Renal cortical epithelial cell (primary cell): ENCODE measurements at places on chromosomes 11 and 22. TPM values are rescaled to one million over a fixed set of nuclear protein-coding genes. Genes with fewer than 3 reads are reported as not detected.

Gene KCNK4
- not detected in 2 replicates for total RNA-seq

- DNase-seq, result peak; percentile 58
These were observed 76.0 kb upstream of the WNT7B start for GRCh38 chr22:46052801-46053562.

GRCh38 chr11:92550871-92551270 lies 326.3 kb downstream of the FAT3 start:
- DNase-seq, result no peak

Gene IFITM1
- total RNA-seq, result 7.6 and 53.5 TPM in 2 replicates

GRCh38 chr11:680476-680875 lies 14.5 kb downstream of the DEAF1 start:
- DNase-seq, result no peak

Gene RFPL2
- 0.10 TPM in 1 of 2 replicates, not detected in the other for total RNA-seq

DNA sequence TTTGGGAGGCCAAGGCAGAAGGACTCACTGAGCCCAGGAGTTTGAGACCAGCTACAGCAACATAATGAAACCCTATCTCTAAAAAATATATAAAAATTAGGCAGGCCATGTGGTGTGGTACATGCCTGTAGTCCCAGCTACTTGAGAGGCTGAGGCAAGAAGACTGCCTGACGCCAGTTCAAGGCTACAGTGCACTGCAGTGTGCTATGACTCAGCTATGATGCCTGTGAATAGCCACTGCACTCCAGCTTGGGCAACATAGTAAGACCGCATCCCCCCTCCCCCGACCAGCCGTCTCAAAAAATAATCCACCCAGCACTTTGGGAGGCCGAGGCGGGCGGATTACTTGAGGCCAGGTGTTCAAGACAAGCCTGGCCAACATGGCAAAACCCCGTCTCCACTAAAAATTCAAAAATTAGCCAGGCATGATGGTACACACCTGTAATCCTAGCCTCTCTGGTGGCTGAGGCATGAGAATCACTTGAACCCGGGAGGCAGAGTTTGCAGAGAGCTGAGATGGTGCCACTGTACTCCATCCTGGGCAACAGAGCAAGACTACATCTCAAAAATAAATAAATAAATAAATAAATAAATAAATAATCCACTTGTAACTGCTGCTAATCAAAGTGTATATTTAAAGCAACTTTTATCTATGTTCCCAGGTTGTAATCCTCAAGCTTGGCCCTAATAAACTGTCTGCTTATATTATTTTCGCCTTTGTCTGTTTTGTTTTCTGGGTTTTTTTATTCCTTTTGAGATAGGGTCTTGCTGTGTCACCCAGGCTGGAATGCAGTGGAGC lies 7.8 kb downstream of the HPS5 start:
- peak; percentile 37 for DNase-seq

DNA sequence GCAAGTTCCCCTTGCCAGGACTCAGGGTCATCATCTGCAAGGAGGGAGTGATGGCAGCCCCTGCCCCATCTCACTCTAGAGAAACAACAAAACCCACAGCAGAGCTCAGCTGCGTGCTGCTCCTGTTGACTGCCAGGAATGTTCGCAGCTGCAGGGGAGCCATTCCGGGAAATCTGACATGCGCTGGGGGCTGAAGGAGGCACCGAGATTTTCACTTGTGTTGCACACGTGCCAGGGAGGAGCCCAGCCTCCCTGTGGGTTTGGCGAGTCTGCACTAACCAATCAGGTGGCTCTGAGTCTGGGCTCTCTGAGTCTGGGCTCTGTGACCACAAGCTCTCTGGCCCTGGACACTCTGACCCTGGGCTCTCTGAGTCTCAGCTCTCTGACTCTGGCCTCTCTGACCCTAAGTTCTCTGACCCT lies 10.5 kb downstream of the FGF3 start:
- DNase-seq, result peak; percentile 15

Gene C11orf52
- total RNA-seq, result 9.2 and 15.3 TPM in 2 replicates

DNA sequence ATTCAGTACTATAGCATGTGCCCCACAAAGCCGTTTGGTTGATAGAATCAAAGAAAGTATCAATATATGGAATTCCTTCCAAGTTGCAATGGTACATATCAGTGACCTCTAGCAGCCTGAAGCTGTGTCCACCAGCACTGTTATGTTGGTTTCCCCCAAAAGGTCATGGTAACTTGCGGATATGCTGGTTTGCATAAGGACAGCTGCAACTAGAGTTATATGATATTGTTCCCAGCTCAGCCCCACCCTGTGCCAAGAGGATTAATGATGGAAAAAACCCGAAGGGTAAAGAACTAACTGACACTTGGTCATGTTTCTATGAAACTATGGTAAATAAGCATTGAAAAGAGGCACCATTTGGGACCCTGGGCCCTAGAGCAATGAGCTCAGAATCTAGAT lies 93.5 kb downstream of the PDHX start:
- DNase-seq, result no peak

Gene CASP12
- total RNA-seq, result not detected in 2 replicates

DNA sequence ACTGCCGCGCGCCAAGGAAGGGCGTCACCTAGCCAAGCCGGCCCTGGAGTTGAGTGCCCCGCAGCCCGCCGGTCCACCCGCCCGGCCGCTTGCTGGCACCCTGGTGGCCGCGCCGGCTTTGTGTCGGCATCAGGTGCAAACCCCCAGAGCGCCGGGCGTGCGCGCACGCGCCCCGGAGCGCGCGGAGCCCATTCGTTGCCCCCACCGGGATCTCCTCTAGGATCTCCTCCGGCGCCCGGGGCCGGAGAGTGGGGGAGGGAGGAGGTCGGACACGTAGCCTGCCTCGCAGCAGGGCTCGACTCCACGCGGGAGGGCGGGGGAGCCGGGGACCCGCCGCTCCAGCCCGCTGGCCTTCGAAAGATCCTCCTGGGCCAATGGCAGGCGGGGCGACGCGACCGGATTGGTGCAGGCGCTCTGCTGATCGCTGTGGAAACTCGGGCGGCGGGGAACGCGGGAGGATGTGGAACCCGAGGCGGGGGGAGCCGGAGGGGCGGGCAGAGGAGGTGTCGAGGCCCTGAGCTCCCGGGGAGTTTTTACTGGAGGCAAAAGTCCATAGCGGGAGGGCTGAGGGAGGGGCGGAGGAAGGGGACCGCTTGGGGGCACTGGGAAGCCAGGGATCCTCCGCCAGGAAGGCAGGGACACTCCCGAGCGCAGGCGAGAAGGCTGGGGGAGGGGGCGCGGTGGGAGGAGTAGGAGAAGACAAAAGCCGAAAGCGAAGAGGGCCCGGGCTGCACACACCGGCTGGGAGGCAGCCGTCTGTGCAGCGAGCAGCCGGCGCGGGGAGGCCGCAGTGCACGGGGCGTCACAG lies at the start of gene FADS2:
TSS of gene FADS2 (plus strand) at position 730 of the 808 bp plus-strand sequence. CDS start 91 bp downstream, outside the sequence.
- DNase-seq, result peak; percentile 78

Gene PRODH
- total RNA-seq, result 1.9 and 4.3 TPM in 2 replicates

GRCh38 chr11:78922859-78923625 lies 348.4 kb upstream of the NARS2 start:
- no peak for DNase-seq

DNA sequence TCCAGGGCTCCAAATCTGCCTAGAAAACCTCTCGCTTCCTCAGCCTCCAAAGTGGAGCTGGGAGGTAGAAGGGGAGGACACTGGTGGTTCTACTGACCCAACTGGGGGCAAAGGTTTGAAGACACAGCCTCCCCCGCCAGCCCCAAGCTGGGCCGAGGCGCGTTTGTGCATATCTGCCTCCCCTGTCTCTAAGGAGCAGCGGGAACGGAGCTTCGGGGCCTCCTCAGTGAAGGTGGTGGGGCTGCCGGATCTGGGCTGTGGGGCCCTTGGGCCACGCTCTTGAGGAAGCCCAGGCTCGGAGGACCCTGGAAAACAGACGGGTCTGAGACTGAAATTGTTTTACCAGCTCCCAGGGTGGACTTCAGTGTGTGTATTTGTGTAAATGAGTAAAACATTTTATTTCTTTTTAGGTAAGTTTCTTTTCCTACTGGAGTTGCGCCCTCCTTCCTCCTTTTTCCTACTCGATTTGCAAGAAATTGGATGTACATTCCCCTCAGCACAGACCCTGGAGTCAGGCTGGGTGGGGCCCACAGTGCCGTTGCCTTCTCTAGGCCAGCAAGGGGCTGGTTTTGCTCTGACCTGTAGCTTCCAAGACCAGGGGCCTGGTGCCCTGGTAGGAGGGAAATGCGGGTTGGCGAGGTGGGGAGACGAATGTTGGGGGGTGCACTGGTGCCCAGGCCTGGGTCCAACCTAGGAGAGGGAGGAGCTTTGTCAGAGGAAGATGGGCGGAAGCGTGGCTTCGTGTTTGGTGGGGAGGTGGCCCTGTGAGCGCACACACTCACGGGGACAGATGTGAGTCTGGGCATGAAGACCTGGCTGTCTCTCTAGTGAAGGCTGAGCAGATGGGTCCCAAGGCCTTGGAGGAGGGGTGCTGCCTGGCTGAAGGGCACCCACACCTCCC lies 50.6 kb downstream of the ST14 start:
- DNase-seq, result no peak
